ENCODE measurements at places on chromosomes 11 and 22. TPM values are rescaled to one million over a fixed set of nuclear protein-coding genes. Genes with fewer than 3 reads are reported as not detected.

GRCh38 chr11:64777449-64778222 lies 706 bp downstream of the SF1 start:
- DNase-seq: peak; percentile 86

Gene SCGB2A2
- total RNA-seq: not detected

DNA sequence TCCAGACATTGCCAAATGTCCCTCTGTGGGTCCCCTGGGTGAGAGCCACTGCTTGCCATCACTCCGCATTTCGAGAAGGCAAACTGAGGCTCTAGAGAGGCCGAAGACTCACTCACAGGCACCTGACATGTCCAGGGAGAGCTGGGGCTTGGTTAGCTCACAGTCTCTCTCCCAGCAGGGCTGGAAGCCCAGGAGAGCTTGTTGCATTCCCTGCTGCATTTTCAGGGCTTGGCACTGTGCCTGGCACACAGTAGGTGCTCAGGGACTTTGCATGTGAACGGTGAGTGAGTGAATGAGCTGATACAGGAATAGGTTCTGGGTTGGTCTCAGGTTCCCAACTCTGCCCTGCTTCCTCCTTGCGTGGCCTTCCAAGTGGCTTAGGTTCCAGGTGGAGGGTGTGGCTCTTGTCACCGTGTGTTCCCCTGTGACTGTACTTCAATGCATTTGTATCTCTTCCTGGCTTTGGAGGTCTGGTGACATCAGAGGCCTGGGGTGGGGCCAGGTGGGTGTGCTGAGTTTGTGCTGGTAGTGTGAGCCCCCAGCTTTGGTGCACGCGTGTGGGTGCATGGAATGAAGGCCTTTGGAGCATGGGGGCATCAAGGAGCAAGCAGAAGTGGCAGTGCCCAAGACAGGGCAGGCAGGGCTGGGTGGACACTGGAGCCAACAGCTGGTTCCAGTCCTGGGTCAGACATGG lies 18.4 kb upstream of the SMIM38 start:
- no peak for DNase-seq

DNA sequence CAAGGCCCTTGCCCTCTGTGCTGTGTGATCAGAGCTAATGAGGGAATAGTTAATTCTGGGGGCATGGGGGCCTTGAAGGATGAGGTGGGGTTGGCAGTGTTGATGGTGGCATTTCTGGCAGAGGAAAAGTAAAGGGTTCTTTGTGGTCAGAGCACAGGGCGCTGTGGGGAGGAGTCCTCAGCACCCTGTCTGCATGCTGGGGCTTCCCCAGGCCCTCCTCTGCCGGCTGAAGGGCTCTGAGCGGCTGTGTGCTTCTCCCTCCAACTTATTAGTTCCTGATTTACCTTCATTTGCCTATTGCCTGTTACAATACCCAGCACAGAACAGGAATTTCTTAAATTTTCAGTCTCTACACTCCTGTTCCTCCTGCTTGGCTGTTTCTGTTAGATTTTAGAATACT lies 122.8 kb downstream of the HIPK3 start:
- DNase-seq: no peak

Gene FAM83F
- total RNA-seq: not detected

GRCh38 chr22:35754761-35755160 lies 37.1 kb downstream of the APOL5 start:
- no peak for DNase-seq

Gene CCND1
- total RNA-seq: 0.08 TPM

- DNase-seq: no peak
Measured at GRCh38 chr22:46663436-46664100, 43.4 kb downstream of the GRAMD4 start.

GRCh38 chr11:18540207-18541009 lies 13.7 kb upstream of the TSG101 start:
- no peak for DNase-seq

- DNase-seq: no peak
Measured at GRCh38 chr22:33512908-33513307, 407.4 kb downstream of the LARGE1 start.

GRCh38 chr22:41813726-41814410 lies 13.4 kb downstream of the CCDC134 start:
- no peak for DNase-seq

Gene CSF2RB
- 3.0 TPM for total RNA-seq

DNA sequence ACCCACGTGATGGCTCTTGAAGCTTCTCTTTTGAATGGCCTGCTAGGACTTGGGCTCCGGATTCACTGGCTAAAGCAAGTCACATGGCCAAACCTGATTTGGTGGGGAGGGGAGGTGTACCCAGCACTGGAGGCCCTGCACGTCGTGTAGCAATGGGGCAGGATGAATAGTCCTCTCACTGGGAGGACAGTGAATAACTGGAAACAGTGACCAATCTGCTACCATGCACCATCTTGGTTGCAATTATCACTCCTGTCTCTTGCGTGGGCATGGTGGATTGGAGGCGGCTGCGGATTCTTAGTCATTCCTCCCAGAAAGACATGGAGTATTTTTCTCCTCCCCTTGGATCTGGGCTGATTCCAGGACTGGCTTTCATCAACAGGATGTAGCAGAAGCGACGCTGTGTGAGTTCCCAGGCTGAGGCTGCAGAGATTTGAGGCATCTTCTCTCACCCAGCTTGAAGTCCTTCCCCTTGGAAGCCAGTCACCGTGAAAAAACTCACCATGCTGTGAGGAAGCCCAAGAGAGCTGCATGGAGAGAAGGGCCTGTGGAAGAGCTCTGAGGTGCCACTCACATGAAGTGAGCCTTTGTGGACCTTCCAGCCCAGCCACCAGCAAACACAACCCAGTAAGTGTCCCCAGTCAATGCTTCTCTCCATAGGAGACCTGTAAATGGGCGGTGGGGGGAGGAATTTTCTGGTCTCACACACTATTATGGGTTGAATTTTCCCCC lies 70.4 kb downstream of the IGLL1 start:
- no peak for DNase-seq

- DNase-seq: no peak
Measured at GRCh38 chr11:122202161-122202950, 86.3 kb upstream of the BLID start.

Gene PDE3B
- 74.9 TPM for total RNA-seq

- no peak for DNase-seq
Measured at GRCh38 chr11:101863361-101863760, 51.4 kb upstream of the CEP126 start.

DNA sequence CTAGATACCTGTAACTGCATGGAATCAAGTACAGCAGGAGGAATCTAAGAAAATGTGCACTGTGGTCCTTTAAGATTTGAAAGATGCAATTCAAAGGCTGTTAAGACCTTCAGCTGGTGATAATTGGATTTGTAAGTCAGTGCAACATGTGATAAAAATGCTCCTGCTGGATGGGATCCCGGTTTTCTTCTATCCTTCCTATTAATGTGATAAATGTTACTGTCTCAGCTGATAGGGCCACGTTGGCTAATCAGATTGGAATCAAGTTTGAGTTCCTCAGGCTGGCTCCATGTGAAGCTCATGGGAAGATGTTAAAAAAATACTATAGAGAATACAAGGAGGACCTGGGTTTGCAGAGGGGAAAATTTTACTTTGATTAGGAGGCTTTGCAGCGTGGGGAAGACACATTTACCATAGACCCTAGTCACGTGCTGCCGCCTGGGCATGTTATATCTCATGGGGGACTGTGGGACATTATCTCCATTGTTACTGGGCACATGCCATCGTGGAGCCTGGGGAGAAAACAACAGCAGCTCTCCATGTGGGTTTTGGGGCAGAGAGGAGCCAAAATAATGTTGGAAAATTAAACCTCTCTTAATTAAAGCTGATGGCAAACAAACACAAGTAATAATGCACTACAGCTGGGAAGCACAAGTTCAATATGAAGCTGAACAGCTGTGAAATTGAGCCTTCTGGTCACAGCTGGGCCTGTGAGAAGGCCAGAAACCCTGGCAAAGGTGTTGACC lies 652.5 kb downstream of the NTM start:
- DNase-seq: no peak

Gene MUS81
- 91.9 TPM for total RNA-seq

GRCh38 chr22:46546466-46547178 lies 9.2 kb upstream of the CELSR1 start:
- DNase-seq: no peak

Gene CWC15
- 56.5 TPM for total RNA-seq

GRCh38 chr11:32071811-32072210 lies 19.1 kb upstream of the RCN1 start:
- no peak for DNase-seq

DNA sequence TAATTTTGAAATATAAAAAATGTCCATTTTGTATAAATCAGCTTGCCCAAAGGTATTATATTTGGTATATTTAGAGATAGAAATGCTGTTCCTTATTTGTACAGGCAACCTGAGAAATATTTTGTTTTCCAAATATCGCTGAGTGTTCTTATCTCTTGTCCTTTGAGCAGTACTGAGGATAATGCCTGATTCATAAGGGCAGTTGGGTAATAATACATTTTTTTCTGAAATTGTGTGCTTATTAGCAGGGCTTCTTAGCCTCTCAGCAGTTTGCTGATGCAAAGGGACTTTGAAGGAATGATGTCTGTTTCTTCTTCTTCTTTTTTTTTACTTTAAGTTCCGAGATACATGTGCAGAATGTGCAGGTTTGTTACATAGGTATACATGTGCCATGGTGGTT lies 69.1 kb downstream of the LDLRAD3 start:
- DNase-seq: no peak

GRCh38 chr22:49726701-49727101 lies 101.0 kb downstream of the BRD1 start:
- no peak for DNase-seq

Gene E2F8
- 37.3 TPM for total RNA-seq
